Posterior vena cava (tissue), 2 donors: ENCODE measurements at places on chromosomes 3 and 15.

- DNase-seq: peak; percentile 72
These were observed 59.1 kb downstream of the FBLN2 start for GRCh38 chr3:13607821-13608597.

- no peak for DNase-seq
These were observed 278.0 kb downstream of the FOXP1 start for GRCh38 chr3:71305231-71306206.

GRCh38 chr3:170802164-170803151 is 67.5 kb downstream of the RPL22L1 start:
- DNase-seq: no peak

GRCh38 chr3:48507256-48508061 is 3.5 kb upstream of the SHISA5 start:
- peak; percentile 74 for DNase-seq

GRCh38 chr3:11818033-11818432 is 28.7 kb downstream of the TAMM41 start:
- DNase-seq: no peak

DNA sequence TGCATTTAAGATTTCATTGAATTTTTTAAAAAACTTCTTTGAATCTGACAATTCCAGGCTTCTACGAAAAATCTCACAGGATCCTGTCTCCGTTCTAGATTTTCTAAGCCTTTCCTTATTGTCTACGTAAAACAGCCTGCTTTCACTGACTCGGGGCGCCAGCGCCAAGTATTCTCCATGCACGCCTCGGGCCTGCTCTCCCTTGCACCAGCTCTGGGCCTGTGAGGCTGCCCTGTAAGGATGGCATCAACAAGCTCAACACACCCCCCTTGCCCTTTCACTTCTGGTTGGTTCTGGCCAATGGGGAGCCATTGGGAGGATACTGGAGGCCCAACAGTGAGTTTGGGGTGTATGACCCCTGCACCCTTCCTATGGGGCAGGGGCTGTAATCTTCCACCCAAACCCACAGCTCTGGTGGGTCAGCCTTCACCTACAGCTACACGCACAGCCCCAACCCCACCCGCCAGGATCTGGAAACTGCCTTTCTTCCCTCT is 47.8 kb downstream of the SLC41A3 start:
- DNase-seq: peak; percentile 40

GRCh38 chr3:13877911-13878280 is 2.0 kb downstream of the WNT7A start:
- DNase-seq: no peak

- peak; percentile 94 for DNase-seq
These were observed 41.2 kb downstream of the CCDC12 start for GRCh38 chr3:46935168-46935858.

DNA sequence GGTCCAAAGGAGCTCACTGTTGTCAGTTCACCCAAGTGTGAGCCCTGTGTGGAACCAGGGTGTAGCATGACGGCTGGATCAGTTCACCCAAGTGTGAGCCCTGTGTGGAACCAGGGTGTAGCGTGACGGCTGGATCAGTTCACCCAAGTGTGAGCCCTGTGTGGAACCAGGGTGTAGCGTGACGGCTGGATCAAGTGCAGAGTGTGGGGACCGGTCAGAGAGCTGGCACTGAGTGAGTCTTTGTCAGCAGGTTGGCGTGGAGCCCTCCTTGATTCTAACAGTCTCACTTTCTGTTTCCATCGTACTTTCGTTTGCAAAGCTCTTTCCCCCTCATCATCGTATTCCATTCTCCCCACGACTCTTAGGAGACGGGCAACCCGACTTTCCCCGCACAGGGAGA is 57.9 kb upstream of the DLG1 start:
- DNase-seq: peak; percentile 78
